ENCODE measurements at places on chromosomes 16 and 17. TPM values are rescaled to one million over a fixed set of nuclear protein-coding genes. Genes with fewer than 3 reads are reported as not detected.

The C17orf50 gene
- 0.59 TPM for total RNA-seq

The CES4A gene
- 3.3 TPM for total RNA-seq

The YBX2 gene
- total RNA-seq, result 0.56 TPM

The HOXB9 gene
- 7.9 TPM for total RNA-seq

The AATK gene
- 0.25 TPM for total RNA-seq

The SOX15 gene
- 0.34 TPM for total RNA-seq

The CHST5 gene
- 0.06 TPM for total RNA-seq

The SPAG5 gene
- total RNA-seq, result 74.1 TPM

The NOS2 gene
- total RNA-seq, result 0.19 TPM

Measured in A549 treated with Mapracorat at 1 μM for 4 hours (cell line).